ENCODE measurements at places on chromosomes 16 and 17. TPM values are rescaled to one million over a fixed set of nuclear protein-coding genes. Genes with fewer than 3 reads are reported as not detected.

C16orf46 gene
- total RNA-seq, result 1.3 TPM

SGF29 gene
- total RNA-seq, result 17.8 TPM

KRT31 gene
- not detected for total RNA-seq

NKD1 gene
- total RNA-seq, result 30.2 TPM

HYDIN gene
- total RNA-seq, result 5.4 TPM

PIRT gene
- not detected for total RNA-seq

DNASE1L2 gene
- 2.3 TPM for total RNA-seq

CCL4L2 gene
- 0.41 TPM for total RNA-seq

WNT3 gene
- total RNA-seq, result 0.27 TPM

KRTAP9-4 gene
- total RNA-seq, result not detected

C1QTNF8 gene
- 4.3 TPM for total RNA-seq

RHBDF1 gene
- total RNA-seq, result 109 TPM

HS3ST2 gene
- total RNA-seq, result 7.3 TPM

EIF1 gene
- 318 TPM for total RNA-seq

EFNB3 gene
- not detected for total RNA-seq

MED31 gene
- 4.7 TPM for total RNA-seq

SBK1 gene
- 0.92 TPM for total RNA-seq

SHBG gene
- not detected for total RNA-seq

ROGDI gene
- 23.7 TPM for total RNA-seq

PYDC1 gene
- not detected for total RNA-seq

CAVIN1 gene
- total RNA-seq, result 579 TPM

MEFV gene
- 3.5 TPM for total RNA-seq

GPR142 gene
- total RNA-seq, result not detected

PITPNM3 gene
- 3.1 TPM for total RNA-seq

DHRS13 gene
- total RNA-seq, result 12.2 TPM

GUCY2D gene
- not detected for total RNA-seq

NFAT5 gene
- 98.6 TPM for total RNA-seq

DHRS7C gene
- not detected for total RNA-seq

FAM171A2 gene
- total RNA-seq, result 0.63 TPM

PERCC1 gene
- total RNA-seq, result not detected

CEMP1 gene
- not detected for total RNA-seq

TNFSF12 gene
- 54.6 TPM for total RNA-seq

VPS35 gene
- 32.9 TPM for total RNA-seq

AGRP gene
- not detected for total RNA-seq

P2RX5 gene
- 2.3 TPM for total RNA-seq

TNFRSF13B gene
- not detected for total RNA-seq

KRT27 gene
- total RNA-seq, result not detected

WIPI1 gene
- total RNA-seq, result 54.2 TPM

OR1A1 gene
- total RNA-seq, result not detected

SAMD14 gene
- total RNA-seq, result 9.7 TPM

CCL16 gene
- total RNA-seq, result not detected

TBC1D3 gene
- total RNA-seq, result not detected

CLEC3A gene
- not detected for total RNA-seq

FGF11 gene
- 0.68 TPM for total RNA-seq

PAGR1 gene
- 45.2 TPM for total RNA-seq

PALB2 gene
- 5.1 TPM for total RNA-seq

HOXB7 gene
- total RNA-seq, result 0.63 TPM

FLOT2 gene
- total RNA-seq, result 71.3 TPM

SALL1 gene
- total RNA-seq, result not detected

KAT2A gene
- total RNA-seq, result 31.3 TPM

MILR1 gene
- 28.8 TPM for total RNA-seq

MPP3 gene
- 73.8 TPM for total RNA-seq

CES3 gene
- total RNA-seq, result 0.63 TPM

NLRP1 gene
- total RNA-seq, result 62.7 TPM

AANAT gene
- total RNA-seq, result not detected

FAM222B gene
- total RNA-seq, result 19.9 TPM

KDM6B gene
- total RNA-seq, result 35.8 TPM

VAT1L gene
- 27.1 TPM for total RNA-seq

PRSS27 gene
- total RNA-seq, result 8.7 TPM
